ENCODE measurements at places on chromosomes 1 and 21.

GRCh38 chr1:53376742-53377437 is 49.0 kb upstream of the LRP8 start:
- no peak for DNase-seq

GRCh38 chr1:55179177-55179835 is 35.9 kb downstream of the USP24 start:
- DNase-seq: no peak

GRCh38 chr1:50419192-50419906 is 3.9 kb downstream of the DMRTA2 start:
- DNase-seq: no peak

- DNase-seq: no peak
Measured at GRCh38 chr1:16012590-16013219, 5.1 kb downstream of the HSPB7 start.

GRCh38 chr1:23664837-23665795 is 26.5 kb upstream of the RPL11 start:
- DNase-seq: no peak

- no peak for DNase-seq
Measured at GRCh38 chr21:45203983-45204382, 83.7 kb downstream of the POFUT2 start.

- DNase-seq: no peak
Measured at GRCh38 chr1:219798283-219799030, 129.9 kb downstream of the SLC30A10 start.

GRCh38 chr1:236090741-236091147 is 25.9 kb upstream of the NID1 start:
- DNase-seq: no peak

DNA sequence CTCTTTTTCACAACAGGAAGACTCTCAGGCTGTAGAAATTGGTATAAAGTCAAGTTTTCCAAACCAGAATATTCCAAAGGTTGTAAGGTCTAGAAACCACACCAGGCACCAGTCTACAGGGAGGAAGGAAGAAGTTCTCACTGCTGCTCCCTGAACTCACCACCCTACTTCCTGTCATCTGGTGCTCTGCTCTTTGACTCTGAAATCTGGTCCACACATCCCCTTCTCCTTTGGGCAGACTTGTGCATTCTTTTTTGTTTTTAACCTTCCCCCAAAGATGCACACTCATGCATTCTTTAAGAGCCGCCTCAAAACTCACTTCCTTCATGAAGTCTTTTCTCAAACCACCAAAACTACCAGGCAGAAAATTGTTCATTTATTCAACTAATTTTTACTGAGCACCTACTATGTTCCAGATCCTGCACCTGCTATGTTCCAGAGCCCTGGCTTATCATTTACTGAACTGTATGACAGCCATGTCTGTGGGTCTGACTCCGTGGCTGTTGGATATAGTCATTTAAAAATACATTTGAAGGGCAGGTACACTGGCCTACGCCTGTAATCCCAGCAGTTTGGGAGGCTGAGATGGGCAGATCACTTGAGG is 30.1 kb upstream of the EPS15 start:
- no peak for DNase-seq

DNA sequence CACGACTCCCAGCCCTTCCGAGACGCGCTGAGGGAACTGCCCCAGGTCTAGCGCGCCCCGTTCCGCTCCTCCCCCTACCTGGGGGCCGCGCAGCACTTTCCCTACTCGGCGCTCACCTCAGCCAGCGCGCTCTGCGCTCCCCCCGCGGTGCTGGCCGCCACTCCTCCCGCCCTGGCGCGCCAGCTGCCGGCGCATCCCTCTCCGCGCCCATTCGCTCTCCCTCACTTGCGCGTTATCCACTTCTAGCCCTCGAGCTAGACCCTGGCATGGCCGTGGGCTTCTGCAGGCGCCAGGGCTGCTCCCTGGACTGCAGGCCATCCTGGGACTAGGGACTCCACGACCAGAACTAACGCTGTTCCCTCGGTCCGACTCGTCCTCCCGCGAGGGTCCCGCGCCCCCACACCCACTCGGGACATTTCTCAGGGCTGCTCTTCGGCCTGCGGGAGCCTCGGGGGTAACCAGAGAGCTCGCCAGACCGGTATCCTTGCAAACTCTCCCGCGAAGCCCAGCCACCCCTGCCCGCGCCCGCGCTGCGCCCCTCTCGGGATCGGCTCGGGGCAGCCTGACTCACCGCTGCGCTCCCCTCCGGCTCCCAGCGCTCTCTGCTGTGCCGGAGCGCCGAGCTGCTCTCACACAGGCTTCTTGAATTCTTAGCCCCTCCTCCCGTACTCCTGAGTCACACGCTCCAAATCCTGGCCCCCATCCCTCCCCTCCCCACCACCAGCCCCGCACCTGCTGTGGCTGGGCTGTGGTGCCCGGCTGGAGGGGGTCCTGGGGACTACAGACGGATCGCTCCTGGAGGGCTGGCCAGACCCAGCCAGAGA is at the start of gene NGF:
TSS of gene NGF (minus strand) at position 617 of the 824 bp plus-strand sequence. CDS start 51,454 bp downstream, outside the sequence.
- DNase-seq: no peak

DNA sequence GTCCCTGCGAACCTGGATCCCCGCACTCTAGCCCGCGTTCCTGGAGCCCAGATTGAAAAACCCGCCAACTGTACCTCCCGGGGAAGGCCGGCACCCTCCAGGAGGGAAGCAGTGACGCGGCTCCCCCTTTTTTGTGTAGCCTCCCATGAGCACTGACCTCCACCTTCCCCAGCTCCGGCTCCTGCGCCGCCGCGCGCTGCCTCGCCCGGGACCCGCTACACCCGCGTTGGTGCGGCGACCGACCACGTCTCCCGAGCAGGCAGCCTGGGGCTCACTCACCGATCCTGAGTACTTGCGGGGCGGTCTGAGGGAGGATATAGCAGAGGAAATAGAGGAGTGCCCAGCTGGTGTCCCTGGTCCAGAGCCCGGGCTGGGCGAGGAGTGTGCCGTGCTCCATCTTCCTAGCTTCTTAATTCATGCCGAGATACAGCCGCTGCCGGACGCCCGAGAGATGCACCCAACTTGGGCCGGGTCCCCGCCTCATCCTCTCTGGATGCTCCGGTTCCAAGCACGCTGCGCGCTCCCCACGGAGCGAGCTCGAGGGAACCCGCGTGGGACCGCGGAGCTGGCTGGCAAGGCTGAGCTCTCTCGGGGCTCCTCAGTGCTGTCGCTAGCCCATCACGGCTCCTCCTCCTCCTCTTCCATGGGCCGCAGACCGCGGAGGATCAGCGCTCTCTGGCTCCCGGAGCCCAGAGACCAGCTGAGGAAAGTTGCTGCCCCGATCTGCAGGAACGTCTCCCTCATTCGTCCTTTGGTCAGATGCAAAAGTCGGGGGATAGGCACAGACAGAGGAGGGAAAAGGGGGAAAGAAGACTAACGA is 482 bp downstream of the GRIK1 start:
- DNase-seq: no peak

GRCh38 chr1:21887796-21888195 is 49.3 kb downstream of the HSPG2 start:
- no peak for DNase-seq

DNA sequence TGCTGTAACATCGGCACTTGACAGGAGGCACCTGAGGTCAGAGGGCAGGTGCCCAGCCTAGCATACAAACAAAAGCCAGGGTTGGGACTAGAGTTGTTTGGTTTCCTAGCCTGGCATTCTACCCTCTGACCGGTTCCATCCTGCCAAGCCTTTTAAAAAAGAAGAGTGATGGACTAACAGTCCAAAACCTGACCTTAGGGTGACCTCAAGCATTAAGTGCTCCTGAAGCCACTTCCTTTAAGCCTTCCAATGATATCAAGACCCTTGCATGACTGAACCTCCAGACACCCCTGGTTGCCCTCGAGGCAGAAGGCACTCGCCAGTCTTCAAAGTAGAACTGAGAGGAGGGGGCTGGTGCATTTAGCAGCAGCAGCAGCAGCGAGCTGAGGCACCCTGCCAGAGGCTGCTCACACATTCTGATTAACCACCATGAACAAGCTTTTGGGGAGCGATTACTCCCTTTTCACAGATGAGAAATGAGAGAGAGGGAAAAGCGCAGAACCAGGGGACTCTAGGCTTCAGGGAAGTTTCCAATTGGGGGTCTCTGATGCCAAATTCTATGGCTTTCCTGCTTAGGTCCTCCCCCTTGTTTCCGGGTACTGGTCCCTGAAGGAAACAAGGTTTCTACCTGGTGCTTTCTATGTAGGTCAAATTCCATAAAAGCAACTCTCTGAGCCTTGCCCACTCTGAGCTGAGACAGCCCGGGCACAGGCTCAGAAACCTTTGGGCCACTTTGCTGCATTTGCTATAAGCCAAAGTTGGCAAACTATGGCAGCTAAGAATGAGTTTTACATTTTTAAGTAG is 9.2 kb downstream of the SLC2A1 start:
- no peak for DNase-seq

GRCh38 chr1:240803151-240803550 is 191.2 kb upstream of the GREM2 start:
- no peak for DNase-seq

DNA sequence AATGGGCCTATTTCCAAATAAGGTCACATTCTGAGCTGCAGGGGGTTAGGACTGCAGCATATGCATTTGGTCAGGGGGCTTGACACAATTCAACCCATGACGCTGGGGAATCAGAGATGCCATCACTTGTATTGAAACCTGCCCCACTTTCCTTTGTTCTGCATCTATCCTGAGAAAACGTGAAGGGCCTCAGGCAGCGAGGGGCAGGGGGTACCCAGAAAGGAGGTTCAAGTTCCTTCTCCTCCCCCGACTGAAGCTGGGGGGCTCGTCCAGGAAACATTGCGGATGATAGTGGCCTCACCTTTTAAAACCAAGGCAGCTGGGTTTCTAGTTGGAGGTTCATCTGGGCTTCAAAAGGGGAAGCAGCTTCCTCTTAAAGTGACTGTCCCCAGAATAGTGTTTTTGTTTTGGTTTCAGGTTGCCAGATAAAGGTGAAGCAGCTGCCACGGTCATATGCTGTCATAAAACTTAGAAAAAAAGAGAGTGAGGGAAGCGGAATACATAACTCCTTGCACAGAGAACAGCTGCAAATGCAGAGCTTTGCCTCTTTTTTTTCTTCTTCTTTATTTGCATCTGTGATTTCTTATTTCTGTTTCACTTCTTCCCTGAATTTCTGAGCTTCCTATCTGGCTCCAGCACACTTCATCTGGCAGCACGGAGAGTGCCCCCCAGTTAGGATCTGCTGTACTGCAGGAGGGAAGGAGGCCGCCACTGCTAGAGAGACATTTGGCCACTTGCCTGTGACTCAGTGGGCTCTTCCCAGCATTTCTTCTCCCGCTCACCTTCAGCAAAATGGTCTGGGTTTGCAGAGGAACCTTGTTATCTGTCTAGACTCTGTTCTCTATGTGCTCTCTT is 142.0 kb downstream of the AJAP1 start:
- no peak for DNase-seq

- DNase-seq: no peak
Measured at GRCh38 chr1:156155756-156156510, 2.5 kb downstream of the SEMA4A start.

GRCh38 chr1:210003501-210003900 is 65.5 kb downstream of the SYT14 start:
- no peak for DNase-seq

- no peak for DNase-seq
Measured at GRCh38 chr1:152983743-152984142, at the start of gene SPRR1A. Gene SPRR1A, plus strand, starts transcription at chr1:152984081. Its CDS starts 1,150 bp downstream, at chr1:152985231.

DNA sequence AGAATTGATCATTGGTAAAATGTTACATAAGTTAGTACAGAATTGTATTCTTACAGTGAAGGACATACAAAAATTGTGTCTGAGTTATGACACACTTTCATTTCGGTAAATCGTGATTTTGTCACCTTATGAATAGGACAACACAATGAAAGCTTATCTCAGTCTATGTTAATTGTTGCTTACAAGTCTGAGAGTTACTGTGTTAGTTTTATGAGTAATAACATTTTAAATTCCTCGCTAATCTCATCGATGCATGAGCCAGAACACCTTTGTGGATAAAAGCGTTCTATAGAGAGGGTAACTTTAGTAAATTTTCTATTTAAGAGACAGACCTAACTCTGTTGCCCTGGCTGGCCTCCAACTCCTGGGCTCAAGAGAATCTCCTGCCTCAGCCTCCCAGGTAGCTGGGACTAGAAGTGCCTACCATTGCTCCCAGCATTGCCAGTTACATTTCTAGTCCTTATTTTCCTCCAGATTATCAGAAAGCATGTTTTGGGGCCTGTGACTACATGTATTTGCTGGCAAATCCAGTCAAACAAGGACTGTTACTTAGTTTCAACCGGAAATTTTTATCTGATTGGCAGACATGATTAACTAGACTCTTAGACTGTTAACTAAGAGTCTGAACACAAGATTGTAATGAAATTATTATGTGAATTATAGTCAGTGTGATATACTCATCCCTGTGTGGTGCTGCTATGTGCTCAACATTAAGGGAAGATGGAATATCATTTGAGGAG is 3.0 kb downstream of the PRRC2C start:
- DNase-seq: no peak

DNA sequence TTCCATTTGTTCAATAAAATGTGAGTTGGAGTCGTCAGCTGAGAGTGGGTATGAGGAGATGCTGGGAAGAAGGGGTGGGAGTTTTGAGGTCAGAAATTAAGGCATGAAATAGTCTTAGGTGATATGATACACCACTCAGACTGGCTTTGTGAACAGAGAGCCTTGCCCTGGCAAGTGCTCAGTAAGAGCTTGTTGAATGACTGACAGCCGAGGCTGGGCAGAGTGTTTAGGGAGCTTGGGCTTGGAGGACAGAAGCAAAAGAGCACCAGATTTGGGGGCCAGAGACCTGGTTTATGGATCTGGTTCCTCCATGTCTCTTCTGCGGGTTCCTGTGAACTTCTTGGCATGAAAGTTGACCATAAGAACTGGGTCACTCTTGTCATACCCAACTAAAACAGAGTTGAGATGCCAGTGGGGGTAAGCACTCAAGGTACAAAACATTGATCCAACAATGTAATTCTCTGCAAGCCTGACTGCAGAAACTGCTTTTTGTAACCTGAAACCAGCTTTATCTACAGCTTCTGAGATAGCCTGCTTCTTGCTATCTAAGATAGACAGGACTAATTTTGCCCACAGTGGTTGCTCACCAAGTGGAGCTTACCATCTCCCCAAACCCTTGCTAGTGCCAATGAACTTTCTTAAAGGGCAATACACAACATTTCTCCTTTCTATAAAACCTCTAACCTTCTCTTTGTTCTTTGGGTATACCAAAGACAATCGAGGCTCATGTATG is 126.4 kb downstream of the TENT5C start:
- no peak for DNase-seq

All from activated naive CD4-positive, alpha-beta T cell (primary cell).